ENCODE measurements at places on chromosomes 3 and 15. TPM values are rescaled to one million over a fixed set of nuclear protein-coding genes. Genes with fewer than 3 reads are reported as not detected.

Gene GCHFR
- total RNA-seq, result 31.3 TPM

Gene SPRED1
- 0.49 TPM for total RNA-seq

Gene CCDC39
- total RNA-seq, result not detected

Gene FEZF2
- total RNA-seq, result not detected

Gene ADIPOQ
- not detected for total RNA-seq

Gene PCLAF
- 58.6 TPM for total RNA-seq

Gene TMEM212
- total RNA-seq, result not detected

Gene GPR15
- total RNA-seq, result 6.8 TPM

Gene SEMA4B
- 17.5 TPM for total RNA-seq

Gene GALNT15
- total RNA-seq, result not detected

Gene CEMIP
- 0.03 TPM for total RNA-seq

Gene SPINK8
- total RNA-seq, result not detected

Gene PEX5L
- total RNA-seq, result 0.67 TPM

All from activated T-helper 1 cell treated with anti-CD3 and anti-CD28 coated beads, Interleukin-12 subunit alpha, Interleukin-12 subunit beta, Interleukin-2, Interleukin-4 antibody, amounts not matched to agents 30 ng/mL and 10 ng/mL and 1 ng/mL, durations not matched to agents 14 hours and 24 hours and 36 hours (primary cell).